ENCODE measurements at places on chromosomes 2 and 18.

DNA sequence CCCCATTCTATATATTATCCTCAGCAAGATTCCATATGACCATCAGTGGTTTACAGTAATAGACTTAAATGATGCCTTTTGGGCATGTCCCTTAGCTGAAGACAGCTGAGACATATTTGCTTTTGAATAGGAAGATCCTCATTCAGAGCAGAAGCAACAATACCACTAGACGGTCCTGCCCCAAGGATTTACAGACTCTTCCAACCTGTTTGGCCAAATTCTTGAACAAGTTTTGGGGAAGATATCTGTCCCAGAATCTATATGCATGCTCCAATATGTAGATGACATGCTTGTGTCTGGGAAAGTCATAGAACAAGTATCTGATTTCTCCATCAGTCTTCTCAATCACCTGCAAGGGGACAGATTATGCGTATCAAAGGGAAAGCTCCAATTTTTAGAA is 137.1 kb upstream of the RMP24 start:
- no peak for DNase-seq

DNA sequence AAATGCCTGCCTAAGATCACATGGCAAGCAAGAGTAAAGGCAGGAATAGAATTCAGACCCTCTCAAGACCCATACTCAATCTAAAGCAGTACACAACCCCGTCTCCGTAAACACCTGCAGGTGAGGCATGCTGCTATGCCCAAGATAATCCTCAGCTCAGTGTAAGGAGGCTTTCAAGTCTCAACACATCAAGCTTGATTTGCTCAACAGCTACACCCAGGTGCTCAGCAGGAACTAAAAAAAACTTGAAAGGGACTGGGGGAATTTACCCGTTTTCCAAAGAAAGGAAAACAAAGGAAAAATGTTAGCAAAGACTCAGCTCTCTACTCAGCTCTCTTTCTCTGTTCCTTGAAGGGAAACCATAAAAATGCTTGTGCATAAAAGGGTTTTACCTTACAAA is 301.8 kb downstream of the C1D start:
- no peak for DNase-seq

GRCh38 chr2:230714136-230714480 is 1.5 kb downstream of the CAB39 start:
- peak; percentile 43 for DNase-seq

DNA sequence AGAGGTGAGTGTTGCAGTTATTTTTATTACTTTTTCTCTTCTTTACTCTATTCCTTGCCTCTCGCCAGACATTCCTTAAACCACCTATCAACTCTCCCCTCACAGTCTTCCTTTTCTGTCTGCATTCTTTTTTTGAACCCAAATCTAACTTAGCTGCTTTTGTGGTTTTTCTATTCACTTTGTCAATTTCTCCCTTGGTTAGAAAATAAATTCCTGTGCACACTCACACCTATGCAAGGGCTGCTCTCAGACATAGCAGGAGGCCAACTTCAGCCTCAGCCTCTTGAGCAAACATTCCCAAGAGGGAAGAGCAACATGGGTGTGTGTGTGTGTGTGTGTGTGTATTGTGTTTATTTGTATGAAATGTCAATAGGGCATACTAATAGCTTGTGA is 808.6 kb downstream of the RNF144A start:
- no peak for DNase-seq

DNA sequence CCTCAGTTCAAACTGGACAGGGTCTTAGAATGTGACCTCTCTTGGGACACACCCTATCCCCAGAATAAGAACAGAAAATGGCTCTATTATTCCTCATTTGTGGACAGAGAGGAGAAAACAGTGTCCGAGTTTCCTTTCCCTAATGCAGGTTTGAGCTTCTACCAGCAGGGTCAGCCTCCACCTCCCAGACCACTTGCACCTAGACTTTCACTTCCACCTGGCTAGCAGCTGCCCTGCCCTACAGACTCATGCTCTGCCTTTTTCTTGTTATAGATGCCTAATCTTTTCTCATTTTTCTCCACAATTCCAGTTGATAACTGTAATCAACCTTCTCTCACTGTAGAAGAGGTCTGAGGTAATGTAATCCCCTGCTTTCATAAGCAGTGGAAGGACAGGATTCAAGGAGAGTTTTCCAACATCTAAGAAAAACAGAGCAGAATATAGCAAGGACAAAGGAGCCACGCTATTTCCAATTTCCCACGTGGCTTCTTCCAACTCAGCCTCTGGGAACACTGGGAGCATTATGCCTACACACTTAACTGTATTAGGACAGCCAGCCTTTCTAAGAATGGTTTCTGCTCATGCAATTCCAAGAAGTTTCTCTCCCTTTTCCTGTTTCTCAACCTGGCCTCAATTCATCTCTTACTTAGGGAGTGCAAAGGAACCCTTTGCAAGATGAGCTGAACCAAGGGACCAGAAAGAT is 239.8 kb downstream of the BCL11A start:
- no peak for DNase-seq

GRCh38 chr2:215718890-215719289 is 283.0 kb upstream of the FN1 start:
- no peak for DNase-seq

GRCh38 chr2:229634601-229635370 is 79.6 kb downstream of the DNER start:
- no peak for DNase-seq

GRCh38 chr18:10660179-10660884 is 134.5 kb downstream of the NAPG start:
- no peak for DNase-seq

DNA sequence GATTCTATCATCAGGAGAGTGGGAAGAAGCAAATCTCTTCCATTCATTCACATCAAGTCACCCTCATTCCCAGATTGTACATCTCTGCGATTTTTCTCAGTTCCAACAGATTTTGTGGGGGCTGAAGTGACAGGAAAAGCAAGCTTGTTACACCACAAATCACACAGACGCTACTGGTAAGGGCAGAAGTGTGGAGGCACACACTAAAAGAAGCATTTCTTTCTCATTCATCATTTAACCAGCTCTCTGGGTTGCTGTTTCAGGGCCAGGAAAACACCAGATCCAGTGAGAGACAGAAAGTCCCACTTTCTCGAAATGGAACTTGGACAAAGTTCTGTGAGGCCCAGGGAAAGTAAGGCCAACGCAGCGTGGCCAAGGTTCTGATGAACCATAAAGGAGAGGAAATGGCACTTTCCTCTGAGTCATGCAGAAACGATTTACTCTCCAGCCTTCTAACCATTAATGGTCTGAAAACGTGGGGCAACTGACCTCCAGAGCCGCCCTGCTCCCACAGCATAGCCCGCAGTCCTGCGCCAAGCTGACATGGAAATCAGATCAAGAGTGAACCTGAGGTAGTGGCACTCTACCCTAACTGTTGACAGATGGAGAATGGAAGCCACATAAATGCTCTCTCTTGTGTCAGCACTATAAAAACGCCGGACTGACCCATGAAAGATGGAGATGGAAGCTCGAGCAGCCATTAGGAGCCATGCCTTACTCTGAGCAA is 191.0 kb downstream of the C1D start:
- no peak for DNase-seq

DNA sequence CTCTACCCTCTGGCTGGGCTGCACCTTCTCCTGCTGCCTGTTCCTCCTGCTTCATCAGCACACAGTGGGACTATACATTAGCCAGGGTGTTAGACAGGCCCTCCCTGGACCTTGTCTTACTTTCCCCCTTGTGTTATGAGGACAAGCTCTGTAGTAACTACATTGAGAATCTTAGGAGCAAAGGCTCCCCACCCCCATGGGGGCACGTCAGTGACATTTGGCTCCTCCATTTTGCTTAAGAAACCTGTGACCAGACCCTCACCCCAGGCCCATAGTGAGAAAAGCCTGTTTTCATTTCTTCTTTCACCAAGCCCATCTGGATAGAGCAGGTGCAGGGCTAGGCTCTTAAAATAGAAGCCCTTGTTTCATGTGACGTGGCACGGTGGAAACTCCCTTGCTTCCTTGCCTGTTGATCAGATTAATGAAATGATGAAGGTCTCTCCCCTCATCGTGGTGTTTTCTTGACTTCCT is 146.7 kb downstream of the RPIA start:
- no peak for DNase-seq

DNA sequence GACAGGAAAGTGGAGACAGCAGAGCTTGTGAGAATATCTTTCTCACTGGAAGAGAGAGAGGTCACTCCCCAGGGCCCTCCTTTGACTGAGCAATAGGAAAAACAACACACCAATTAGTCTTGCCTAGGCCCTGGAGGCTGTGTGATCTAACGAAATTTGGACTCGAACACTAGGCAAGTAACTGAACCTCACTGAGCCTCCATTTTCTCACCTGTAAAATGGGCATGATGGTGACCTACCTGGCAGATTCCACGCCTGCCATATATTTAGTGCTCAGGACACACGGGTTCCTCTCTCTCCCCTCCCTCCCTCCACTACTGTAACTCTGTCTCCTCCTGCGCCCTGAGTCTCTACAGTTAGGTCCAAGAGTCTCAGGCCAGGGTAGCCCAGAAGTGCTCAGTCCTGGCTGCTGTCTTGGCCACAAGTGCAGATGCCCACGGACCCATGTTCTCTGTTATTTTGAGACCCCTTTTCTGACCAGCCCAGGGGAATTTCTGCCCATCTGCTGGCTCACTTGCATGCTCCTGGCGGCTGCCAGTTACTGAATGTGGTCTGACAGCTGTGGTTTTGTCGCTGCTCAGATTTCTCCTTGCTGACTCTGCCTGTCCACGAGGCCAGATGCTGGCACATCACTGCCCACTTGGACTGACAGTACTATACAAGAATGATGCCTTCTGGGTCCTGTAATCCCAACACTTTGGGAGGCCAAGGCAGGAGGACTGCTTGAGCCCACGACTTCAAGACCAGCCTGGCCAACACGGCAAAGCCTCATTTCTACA is 9.6 kb upstream of the GIGYF2 start:
- no peak for DNase-seq

- DNase-seq, result no peak
These were observed 18.2 kb downstream of the IGFBP2 start for GRCh38 chr2:216651351-216651881.
